ENCODE measurements at places on chromosomes 11 and 22.
A peak's percentile ranks its signal among the peaks of the same experiment; 100 is the strongest.

DNA sequence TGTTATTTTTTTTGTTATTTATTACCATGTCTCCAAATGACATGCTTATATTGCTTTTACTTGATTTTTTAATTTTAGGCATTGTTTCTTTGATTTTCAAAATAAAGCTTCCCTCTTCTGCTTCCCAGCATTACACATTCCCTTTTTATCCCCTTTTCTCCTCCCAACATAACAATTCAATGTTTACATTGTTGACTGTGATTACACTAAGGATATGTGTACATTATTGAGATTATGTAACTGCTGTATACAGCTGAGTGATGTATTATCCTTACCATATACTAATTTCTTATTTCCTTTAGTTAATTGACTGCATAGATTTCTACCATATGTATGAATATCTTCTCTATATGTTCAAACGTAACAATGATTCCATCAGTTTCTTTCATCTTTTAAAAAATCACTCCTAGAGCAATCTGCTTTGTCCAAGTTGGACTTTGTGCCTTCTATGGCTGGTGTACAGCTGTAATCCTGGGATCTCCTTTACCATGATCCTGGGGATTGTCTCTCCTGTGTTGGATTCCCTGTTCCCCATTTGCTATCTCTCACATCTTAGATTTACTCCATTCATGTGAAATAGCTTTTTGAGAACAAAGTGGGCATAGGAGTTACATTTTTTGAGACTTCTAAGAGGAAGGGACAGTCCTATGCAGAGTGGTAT, 21.6 kb downstream of the AASDHPPT start:
- DNase-seq = no peak

DNA sequence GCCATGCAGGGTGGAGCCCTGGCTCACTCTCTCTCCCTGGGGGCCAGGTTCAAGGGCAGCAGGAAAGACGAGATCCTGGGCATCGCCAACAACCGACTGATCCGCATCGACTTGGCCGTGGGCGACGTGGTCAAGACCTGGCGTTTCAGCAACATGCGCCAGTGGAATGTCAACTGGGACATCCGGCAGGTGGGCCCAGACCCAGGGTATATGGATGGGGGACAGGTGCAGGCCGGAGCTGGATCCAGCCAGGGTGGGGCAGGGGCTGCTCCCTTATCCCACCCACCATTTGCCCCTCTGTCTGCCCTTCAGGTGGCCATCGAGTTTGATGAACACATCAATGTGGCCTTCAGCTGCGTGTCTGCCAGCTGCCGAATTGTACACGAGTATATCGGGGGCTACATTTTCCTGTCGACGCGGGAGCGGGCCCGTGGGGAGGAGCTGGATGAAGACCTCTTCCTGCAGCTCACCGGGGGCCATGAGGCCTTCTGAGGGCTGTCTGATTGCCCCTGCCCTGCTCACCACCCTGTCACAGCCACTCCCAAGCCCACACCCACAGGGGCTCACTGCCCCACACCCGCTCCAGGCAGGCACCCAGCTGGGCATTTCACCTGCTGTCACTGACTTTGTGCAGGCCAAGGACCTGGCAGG, 2.9 kb downstream of the TRPT1 start:
- DNase-seq = no peak

DNA sequence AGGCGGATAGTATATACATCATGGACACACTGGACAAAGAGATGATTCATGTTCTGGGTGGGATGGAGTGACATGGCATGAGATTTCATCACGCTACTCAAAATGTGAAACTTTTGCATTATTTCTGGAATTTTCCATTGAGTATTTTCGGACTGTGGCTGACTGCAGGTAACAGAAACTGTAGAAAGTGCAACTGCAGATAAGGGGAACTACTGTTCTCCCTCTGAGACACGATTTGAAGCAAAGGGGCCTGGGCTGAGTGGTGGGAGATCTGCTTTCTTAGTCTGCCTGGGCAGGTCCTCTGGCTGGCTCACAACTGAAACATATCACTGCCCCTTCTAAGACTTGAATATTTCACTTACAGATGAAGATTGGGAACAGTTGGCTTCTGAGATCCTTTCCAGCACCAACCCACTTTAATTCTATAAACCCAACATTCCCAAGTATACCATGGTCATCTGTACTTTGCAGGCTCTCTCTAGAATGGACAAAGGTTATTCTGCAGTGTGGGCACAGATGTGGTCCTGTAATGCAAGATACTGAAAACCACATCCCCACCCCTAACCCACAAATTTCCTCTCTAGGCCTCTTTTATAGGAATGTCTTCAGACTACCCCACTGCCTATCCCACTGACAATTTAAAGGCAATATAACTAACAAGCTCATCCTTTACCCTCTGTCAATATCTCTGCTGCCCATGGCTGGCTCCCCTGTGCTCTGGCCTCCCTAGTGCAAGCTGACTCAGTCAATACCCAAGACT, 121.1 kb downstream of the KCNC1 start:
- DNase-seq = no peak

GRCh38 chr11:96205460-96205809, 137.6 kb downstream of the MAML2 start:
- DNase-seq = no peak

DNA sequence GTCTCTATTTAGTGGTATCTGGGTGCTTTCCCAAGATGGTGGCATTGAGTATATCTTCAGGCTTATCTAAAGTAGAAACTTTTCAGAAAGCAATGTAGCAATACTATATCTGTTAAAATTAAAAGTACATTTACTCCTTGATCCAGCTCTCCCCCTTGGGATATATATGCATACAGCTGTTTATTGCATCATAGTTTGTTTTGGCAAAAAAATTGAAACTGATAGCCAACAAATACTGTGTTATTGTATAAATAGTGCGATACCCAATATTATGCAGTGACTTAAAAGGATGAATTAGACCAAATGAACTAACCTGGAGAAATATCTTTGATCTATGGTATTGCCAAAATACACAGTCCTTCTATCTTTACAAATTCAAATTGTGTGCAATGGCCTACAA, 8.4 kb upstream of the OR10A3 start:
- DNase-seq = no peak

DNA sequence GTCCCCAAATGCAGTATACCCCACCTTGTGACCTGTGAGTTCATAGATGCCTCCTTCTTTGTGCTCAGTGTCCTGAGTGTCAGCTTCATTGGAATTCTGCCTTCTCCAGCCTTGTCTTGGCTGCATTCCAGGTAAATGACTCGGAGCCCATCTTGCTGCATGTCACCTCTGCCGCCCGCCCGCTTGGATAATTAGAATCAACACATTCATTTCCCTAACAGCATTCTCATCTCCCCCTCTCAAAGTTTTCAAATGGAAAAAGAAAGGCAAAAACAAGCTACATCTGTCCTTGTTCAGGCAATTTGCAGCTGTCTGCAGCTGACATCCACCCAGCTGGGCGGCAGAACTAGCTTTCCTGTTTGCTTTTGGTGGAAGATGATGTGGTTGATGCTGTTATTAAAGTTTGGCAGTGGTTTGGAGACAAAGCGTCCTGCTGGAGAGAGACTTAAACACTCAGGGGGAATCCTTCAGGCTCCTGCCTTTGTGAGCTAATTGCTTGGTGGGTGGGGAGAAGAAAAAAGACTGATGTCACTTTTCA, 198.8 kb upstream of the SEZ6L start:
- DNase-seq = peak; percentile 42

DNA sequence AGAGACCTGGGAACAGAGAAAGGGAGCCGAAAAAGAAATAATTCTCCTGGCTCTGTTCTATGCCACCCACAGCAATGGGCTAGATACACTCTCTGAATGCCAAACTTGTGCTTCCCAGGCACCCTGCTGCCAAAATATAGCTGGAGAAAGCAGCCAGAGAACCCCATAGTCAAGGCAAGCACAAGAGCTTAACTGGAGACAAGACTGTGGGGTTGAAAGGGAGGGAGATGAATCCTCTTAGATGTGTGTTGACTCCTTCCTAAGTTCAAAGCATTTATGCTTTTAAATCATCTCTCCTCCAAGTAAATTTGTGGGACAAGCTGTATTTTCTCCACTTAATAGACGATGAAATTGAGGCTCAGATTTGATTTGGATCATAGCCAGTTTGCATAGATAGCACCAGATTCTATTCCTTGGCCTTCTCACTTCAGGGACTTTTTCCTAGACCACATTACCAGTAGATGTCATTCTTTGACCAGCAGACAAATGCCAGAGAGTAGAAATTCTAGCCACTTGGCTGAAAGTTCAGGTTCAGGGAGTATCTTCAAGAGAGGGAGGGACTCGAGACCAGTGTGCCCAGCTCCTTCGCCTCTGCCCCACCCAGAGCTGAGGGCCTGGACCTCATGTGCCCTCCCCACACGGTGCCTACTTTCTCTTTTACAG, 16.5 kb upstream of the ETS1 start:
- no peak for DNase-seq

DNA sequence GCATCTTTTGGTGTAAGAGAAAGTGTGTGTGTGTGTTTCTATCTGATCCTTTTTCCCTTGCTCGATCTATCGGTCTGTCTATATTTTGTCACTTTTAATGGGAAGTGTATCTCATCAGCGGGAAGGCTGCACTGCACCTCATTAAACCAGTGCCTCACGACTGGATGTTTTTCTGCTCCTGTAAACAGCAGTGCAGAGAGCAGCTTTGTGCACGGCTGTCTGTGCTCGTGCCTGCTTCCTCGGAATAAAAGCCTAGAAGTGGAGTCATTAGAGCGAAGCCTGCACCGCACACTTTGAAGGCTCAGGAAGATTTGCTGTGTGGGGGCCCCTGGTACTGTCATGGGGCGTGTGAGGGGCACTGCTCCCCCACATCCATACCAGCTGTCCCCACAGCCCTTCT, 27.0 kb upstream of the PARVG start:
- DNase-seq = no peak

DNA sequence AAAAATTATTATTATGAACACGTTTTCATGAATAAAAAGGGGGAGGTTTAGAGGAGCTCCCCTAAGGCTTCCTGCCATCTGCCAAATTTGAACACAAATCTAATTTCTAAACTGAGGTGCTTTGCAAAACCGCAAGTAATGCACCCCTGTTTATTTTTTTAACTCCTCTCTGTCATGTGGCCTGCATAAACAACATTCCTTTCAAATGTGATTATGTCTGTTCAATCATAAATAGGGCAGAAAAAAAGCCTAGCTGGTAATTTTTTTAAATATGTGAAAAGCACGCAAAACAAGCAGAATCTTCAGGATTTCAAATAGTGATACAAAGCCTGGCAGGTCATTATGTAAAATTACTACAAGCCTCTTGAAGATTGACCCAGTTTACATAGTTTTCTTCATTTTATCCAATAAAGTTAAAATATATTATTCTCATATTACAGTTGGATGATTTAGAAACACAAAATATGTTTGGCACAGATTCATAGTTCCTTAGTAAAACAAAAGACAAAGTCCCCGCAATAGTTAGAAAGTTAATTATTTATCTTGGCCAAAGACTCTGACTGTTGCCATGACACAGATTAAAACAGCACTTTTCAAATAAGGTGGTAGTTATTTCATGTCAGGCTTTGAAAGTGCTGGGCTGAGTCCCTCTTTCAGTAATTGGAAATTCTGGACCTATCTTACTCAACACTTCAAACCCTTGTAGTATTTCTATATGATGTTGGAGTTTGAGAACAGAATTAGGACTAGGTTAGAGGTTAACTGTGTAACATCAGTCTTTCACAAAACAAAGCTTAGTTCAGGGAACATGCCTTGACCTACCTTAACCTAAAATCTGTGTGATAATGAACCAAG, 200.3 kb upstream of the MPPED2 start:
- no peak for DNase-seq

GRCh38 chr22:49961005-49961600, 531 bp downstream of the PIM3 start:
- DNase-seq = no peak

DNA sequence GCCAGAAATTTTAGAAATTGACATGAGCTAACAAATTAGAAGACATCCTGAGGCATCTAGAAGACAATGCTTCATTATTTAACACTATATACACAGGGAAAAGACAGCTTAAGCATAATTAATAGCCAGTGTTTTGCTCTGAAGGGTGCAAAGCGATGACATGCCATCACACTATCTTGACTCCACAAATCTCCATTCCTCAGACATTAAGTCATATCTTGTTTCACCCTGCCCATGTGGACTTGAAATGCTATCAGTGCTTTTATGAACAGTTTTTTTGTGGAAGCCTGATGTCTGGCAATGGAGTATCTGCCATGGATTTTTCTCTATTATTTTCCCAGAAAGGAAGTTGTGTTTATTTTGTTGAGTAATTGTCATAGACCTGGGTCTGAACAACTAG, 2.3 kb downstream of the CARD18 start:
- DNase-seq = no peak

GRCh38 chr11:32253706-32254105, 162.8 kb downstream of the RCN1 start:
- DNase-seq = no peak

All from NCI-H2171 (cell line).